ENCODE measurements at places on chromosomes 2 and 18. TPM values are rescaled to one million over a fixed set of nuclear protein-coding genes. Genes with fewer than 3 reads are reported as not detected.

The SIX3 gene
- 35.2 TPM for total RNA-seq

The TLX2 gene
- total RNA-seq, result 0.93 TPM

The KCNE4 gene
- total RNA-seq, result 17.8 TPM

The UCN gene
- total RNA-seq, result 4.7 TPM

The CBLN2 gene
- 20.8 TPM for total RNA-seq

The B4GALT6 gene
- 11.7 TPM for total RNA-seq

The IL36A gene
- total RNA-seq, result not detected

The IL36G gene
- not detected for total RNA-seq

The SNX17 gene
- total RNA-seq, result 72.6 TPM

The CAB39 gene
- total RNA-seq, result 89.6 TPM

The TMEFF2 gene
- 12.6 TPM for total RNA-seq

The TRIB2 gene
- 195 TPM for total RNA-seq

The LDLRAD4 gene
- 83.4 TPM for total RNA-seq

The SPATA3 gene
- total RNA-seq, result not detected

The NYAP2 gene
- total RNA-seq, result 8.2 TPM

The AQP12A gene
- total RNA-seq, result not detected

The IL1R1 gene
- total RNA-seq, result 19.4 TPM

The BMPR2 gene
- total RNA-seq, result 79.0 TPM

The SERPINB13 gene
- total RNA-seq, result 0.33 TPM

The PKDCC gene
- total RNA-seq, result 143 TPM

The C1QL2 gene
- 4.1 TPM for total RNA-seq

All from camera-type eye (tissue), 1 donor.